ENCODE measurements at places on chromosomes 11 and 22.

DNA sequence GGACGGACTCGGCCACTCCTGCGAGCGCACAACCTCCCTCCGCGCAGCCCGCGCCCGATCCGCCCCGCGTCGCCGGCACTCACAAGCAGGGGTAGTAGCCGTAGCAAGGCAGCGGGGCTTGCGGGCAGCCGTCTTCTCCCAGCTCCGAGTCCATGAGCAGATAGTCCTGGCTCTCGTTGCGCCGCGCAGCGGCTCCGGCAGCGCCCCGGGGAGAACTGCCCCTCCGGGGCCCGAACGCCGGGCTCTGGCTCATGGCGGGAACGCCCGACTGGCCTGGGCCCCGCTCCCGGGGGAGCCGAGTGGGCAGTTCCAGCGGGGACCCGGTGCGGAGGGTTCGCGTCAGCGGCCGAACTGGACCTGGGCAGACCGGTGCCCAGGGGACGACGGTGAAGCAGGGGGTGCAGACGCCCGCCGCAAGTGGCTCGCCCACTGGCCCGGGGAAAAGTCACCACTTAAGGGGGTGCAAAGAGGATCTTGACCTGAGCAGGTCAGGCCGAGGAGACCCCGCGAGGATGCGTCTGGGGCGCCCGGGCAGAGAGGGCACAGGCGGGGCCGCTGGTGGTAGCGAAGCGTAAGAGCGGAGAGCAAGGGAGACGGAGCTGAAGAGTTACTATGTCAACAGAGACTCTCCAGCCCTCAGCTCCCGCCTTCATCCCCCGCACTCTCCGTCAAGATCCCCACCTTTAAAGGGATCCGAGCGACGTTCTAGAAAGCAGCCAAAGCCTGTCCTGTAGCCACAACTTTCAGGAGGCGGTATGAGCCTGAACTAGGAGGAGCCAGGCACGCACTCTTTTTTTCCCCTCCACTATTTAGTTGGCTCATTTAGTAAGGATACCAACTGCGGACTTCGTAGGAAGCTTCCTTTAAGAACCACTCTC lies at the start of gene TRPC6:
TRPC6 (minus strand) TSS at position 757 of the 878 bp plus-strand sequence; CDS start at position 253, 504 bp downstream.
- peak; percentile 27 for DNase-seq

DNA sequence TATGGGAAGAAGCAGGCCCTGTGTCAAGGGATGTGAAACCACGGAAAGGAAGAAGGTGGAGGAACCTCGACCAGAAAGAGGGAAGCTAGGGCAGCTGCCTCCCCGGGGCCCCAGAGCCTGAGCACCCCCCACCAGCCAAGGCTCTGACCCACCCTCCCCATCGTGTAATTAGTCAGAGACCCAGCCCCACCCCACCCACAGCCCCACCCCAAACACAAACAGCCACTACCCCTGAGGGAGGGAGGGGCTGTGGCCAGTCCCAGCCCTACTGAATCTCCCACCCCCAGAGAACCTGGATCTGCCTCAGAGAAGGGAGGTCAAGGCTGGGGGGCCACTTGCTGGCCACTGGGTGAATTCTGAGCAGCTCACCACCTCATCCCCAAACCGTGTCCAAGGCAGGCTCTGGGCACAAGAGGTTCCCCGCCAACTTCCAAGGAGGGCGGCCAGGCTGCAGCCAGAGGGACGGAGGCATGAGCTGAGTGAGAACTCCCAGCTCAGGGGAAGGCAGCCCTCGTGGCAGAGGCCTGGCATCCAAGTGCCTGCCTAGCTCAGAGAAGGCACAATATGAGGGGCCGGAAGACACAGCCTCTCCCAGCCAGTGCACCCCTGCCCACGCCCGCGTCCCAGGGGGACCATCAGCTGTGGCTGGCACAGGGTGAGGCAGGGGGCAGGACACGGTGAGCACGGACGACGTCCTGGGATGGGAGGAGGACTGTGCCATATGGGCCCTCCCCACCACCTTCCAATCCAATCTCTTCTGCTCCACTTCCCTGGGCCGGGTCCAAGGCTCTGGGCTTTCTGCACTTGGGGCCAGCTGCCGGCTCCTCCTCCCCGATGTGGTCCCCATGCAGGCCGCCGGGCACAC lies 2.7 kb downstream of the PLXNB2 start:
- DNase-seq: peak; percentile 27

- DNase-seq: no peak
Measured at GRCh38 chr11:77038029-77038824, 4.0 kb downstream of the B3GNT6 start.

DNA sequence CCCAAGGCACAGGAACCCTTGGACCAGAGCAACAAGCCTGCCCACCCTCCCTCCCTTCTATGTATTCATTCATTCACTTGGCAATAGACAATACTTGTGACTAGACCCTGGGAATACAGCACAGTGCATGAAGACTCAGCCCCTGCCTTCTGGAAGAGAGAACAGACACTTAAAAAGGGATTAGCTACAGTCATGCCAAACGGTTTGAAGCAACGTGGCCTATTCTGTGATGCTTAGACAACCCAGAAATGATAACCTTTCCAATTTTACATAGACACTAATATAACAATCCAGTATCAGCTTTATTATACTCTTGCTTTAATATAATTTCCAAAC lies 52.6 kb downstream of the KREMEN1 start:
- DNase-seq: no peak

- no peak for DNase-seq
Measured at GRCh38 chr11:76629853-76630599, 40.5 kb downstream of the LRRC32 start.

- DNase-seq: peak; percentile 80
Measured at GRCh38 chr22:28951969-28952521, 68.7 kb downstream of the ZNRF3 start.

DNA sequence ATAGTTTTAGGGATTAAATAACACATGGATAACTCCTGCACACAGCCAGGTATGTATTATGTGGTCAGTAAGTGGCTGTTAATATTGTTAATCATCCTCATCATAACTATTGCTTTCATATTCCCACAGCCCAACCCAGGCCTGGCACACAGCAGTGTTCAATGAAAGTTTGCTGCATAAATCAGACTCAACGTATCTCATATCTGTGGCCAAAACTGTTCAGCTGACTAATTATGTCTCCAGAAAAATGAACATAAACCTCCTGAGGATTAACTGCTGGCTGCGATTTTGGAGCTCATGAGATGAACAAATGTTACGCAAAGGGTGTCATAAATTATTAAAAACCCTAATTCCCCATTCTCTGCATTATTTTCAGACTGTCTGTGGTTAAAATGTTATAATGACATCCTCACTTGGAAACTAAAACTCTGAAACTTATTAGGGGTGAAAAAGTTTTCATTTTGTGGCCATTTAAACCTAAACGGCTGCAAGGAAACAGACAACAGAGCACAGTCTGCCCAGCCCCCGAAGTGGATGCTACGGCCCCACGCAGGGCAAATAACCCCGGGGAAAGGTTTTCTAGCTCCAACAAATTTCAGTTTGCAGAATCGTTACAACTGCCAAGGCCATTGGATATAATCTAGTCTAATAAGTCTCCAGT lies 17.3 kb downstream of the ABCC8 start:
- DNase-seq: no peak

DNA sequence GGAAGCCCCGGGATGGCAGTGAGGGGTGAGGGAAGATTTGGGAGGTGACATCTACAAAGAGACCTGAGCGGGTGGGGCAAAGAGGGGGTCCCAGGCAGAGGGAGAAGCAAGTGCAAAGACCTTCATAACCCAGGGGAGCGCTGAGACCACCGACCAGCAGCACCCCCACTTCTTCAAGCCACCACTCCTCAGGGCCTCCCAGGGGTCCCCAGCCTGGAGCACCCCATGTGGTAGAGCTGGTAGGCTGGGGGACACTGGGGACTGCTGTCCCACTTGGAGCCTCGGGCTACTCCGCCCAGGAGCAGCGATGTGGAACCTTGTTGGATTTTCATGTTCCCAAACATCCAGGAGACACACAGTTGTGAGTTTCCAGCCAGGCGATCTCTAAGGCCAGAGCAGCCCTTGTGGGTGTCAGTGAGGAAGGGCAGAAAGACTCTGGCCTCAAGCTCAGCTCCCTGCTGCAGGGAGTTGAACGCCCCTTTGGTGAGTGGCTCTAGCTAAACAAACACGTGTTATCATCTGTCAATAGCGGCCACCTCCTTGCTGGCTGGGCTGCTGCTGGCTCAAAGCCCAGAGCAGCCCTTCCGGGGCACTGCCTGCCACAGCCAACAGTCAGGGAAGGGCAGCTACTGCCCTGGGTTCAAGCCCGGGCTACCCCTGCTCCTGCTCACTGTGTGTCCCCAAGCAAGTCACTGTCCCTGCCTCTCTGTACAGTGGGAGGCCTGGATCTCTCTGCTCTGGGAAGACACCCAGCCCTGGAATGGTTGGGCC lies 25.7 kb upstream of the CHKA start:
- peak; percentile 24 for DNase-seq

DNA sequence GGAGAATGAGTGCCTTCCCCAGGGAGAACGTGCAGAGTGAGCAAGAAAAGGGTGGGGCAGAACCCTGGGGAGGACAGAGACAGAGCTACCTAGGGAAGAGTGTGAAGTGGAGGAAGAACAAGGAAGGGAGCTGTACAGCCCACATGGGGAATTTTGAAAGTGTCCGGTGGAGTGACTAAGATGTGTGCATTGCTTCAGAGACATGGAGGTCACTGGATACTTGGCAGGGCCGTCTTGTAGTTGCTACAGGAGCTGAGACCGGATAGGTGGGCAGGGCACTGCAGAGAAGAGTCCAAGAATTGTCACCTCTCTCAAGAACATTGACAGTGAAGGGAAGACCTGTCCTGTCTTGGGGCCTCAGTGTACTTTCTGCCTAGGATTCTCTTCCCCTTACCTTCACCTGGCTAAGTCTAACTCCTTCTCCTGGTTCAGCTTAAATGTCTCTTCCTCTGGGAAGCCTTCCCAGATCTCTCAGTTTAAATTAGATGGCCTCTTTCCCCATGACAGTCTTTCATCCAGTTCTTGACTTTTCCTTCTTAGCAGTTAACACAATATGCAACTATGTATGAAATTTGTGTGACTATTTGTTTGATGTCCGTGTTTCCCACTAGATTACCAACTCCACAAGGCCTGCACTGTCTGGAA lies 9.2 kb upstream of the P2RY6 start:
- DNase-seq: no peak

DNA sequence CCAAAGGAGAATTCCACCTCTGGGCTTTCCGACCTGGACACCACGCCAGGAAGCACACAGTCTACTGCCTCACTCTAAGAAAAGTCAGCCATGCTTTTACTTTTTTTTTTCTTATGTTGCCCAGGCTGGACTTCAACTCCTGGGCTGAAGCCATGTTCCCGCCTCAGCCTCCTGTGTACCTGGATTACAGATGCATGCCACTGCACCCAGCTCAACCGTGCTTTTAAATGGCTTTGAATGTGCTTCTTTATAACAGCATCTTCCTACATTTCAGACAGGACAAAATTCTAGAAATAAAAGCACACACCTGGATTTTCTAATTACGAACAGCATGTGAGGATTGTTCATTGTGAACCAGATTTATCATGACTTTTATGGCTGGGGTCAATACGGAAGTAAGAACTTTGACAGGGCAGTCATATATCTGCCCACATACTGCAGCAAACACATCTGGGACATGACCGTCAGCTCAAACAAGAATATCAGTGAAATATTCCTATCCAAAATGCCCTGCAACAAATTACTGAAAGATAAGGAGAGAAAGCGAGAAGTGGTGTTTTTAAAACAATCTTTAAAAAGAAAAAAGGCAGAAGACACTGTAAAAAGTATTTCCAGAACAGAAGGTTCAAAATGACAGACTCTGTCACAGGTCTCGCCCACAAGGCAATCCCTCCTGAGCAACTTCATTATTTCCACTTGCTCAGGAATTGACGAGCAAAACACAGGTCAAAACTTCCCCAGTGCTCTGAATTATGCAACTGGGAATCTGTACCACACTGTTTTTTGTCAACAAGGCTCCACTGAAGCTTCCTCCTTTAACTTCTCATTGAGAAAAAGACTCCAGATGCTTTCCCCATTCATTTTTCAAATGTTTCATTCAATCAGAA lies 42.1 kb downstream of the PACSIN2 start:
- no peak for DNase-seq

GRCh38 chr22:30754971-30755758 lies 60.5 kb downstream of the OSBP2 start:
- DNase-seq: peak; percentile 79

GRCh38 chr11:73680687-73681086 lies 34.3 kb downstream of the PLEKHB1 start:
- DNase-seq: no peak

- peak; percentile 86 for DNase-seq
Measured at GRCh38 chr11:12802418-12803085, 128.3 kb downstream of the TEAD1 start.

- DNase-seq: no peak
Measured at GRCh38 chr11:73997120-73997770, 11.6 kb downstream of the UCP3 start.

- no peak for DNase-seq
Measured at GRCh38 chr11:8283465-8284230, 20.0 kb upstream of the LMO1 start.

Measured in astrocyte of the spinal cord (primary cell).